Ecto neural progenitor cell (in vitro differentiated cells): ENCODE measurements at places on chromosomes 12 and 14.

GRCh38 chr14:79293482-79294177 lies 917.7 kb downstream of the DIO2 start:
- DNase-seq: peak; percentile 48

GRCh38 chr12:25083211-25083610 lies 111.7 kb downstream of the DNAI7 start:
- DNase-seq: no peak

- DNase-seq: no peak
Measured at GRCh38 chr14:64807551-64807950, 72.2 kb downstream of the SPTB start.

GRCh38 chr14:23555882-23556699 lies at the start of gene THTPA:
TSS of gene THTPA (plus strand) at chr14:23556271. CDS start at chr14:23556758, 487 bp downstream.
- peak; percentile 96 for DNase-seq

DNA sequence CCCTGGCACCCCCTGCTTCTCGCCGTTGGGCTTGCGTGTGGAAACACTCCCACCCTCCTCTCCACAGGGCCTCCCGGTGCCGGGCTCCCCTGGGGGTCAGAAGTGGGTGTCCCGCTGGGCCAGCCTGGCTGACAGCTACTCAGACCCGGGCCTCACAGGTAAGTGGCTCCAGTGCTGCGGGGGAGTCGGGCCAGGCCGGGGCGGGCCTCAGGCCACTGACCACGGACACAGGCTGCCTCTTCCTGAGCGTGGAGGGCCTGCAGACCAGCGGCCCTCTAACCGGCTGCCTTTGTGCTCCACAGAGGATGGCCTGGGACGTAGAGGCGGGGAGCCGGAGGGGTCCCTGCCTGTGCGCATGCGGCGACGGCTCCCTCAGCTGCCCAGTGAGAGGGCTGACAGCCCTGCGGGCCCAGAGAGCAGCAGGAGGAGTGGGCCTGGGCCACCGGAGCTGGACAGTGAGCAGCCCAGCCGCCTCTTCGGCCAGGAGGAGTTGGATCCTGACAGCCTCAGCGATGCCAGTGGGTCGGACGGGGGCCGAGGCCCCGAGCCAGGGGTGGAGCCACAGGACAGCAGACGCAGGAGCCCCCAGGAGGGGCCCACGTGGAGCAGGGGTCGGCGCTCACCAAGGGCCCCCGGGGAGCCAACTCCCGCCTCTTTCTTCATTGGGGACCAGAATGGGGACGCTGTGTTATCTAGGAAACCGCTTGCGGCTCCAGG lies 21.1 kb downstream of the CEP170B start:
- no peak for DNase-seq

GRCh38 chr14:30177781-30178180 lies 250.1 kb upstream of the PRKD1 start:
- DNase-seq: no peak
